ENCODE measurements at places on chromosomes 4 and X.

GRCh38 chr4:162523171-162523570 lies 359.4 kb upstream of the FSTL5 start:
- DNase-seq = no peak

DNA sequence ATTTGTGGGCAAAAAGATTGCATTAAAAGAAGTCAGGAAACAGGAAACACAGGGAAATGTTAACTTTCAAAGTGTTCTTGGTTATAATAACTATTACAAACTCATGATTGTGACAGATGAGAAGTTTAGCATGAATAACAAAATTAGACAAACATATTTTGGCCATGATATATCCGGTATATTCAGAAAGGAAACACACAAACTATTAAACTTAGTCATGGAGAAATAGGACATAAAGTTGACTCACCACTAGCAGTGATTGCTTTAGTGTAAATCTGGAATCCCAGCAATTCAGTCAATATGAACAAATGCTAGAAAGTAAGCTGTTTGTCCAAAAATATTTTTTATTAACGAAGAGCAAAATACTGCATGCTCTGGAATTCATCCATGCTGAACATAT lies 1299.9 kb downstream of the C4orf33 start:
- DNase-seq = no peak

- DNase-seq = no peak
Observed at GRCh38 chrX:371907-372306, 14.8 kb downstream of the PPP2R3B start.

DNA sequence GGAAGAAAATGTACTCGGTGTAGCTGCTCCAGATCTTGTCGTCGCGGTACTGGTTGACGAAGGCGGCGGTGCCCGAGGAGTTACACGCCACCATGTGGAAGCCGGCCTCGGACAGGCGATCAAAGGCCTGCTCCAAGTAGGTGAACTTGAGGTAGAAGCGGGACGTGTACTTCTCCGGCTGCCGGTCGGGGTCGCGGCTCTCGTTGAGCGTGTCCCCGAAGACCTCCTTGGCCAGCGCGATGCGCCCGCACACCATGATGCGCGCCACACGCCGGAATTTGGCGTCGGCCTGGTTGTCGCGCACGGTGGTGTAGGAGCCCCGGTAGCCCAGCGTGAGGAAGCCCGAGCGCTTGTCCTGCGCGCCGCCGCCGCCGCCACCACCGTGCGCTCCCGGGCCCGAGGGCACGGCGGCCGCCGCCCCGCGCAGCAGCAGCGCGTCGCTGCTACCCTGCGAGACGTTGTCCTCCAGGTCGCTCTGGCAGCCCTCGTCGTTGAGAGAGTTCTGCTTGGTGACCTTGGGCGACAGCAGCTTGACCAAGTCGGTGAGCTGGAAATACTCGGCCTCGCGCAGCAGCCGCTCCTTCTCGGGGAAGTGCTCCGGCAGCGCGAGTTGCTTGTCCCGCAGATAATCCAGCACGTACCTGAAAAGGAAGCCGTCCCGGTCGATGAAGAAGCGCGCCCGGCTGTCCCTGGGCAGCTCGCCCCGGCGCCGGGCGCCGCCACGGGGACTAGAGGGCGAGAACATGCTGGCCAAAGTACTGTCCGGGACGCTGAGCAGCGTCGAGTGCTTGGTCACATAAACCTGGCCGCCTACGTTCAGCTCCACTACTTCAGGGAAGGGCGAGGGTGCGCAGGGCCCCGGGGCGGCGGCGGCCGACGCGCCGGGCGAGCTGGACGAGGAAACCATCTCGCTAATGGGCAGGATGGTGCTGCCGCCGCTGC lies 775 bp downstream of the KCTD8 start:
- peak; percentile 80 for DNase-seq

- DNase-seq = no peak
Observed at GRCh38 chrX:11438767-11439166, 145.6 kb downstream of the AMELX start.

DNA sequence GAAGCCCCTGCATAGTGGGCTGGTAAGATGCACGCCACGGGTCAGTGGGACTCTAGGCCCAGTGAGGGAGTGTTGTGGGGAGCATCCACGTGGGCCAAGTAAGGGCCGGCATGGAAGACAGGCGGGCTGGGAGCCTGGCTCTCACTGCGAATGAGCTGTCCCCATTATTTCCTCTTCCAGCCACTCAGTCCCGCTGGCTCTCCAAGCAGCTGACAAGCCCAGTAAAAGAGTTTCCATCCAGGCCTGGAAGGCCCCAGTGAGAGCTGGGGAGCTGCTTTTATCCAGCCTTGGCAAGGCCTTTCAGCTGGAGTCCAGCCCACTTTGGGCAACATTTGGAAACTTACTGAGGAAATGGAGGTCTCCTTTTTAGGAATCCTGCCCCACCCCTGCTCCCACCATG lies 24.9 kb downstream of the APLN start:
- no peak for DNase-seq

GRCh38 chrX:102694749-102695148 lies 17.5 kb upstream of the GPRASP2 start:
- DNase-seq = no peak

DNA sequence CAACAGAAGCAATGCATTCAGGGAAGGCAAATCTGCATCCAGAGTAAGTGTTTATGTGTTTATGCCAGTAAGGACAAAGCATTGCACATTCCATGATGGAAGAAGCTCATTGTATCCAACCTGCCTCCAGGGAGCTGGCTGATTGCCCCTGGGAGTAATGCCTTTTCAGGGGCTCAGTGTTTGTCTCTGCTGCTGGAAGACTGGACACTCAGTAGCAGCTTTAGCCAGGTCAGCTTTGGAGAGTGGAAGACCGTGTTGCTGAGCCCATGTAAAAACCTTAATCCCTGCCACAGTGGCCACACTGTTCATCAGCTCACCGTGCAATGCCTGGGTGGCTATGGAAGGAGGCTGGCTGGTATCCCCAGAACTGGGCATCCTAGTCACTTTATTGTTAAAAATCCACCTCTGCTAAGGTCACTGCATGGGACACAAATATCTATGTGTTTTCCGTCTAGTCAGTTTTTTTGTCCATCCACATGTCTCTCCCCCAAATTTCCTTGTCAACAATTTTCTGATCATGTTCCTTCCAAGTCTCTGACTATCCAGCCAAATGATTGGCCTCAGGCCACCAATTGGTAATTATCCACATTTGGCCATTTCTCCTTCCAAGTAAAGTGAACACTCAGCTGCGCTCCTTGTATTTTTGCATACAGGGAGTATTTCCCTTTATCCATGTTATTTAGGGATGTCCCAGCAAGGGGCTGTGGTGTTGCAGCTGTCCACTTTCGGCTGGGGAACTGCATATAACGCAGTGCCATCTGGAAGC lies 2044.5 kb upstream of the AGA start:
- DNase-seq = no peak

DNA sequence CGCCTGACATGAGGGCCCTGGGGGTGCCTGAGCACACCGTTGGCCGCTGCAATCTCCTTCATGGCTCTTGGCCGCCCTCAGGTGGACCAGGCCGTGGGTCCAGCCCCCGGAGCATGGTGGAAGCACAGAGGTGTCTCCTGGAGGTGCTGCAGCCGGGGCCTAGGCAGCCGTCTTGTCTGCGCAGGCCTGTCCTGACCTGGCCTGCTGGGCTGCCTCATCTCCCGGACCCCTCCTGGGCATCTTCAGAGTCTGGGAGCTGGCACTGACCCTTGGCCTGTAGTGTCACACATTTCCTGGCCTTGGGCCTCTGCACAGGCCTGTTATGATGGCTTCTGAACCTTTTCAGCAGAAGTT lies 20.9 kb downstream of the UVSSA start:
- no peak for DNase-seq

GRCh38 chrX:1264556-1264955 lies 4.1 kb upstream of the CSF2RA start:
- no peak for DNase-seq

DNA sequence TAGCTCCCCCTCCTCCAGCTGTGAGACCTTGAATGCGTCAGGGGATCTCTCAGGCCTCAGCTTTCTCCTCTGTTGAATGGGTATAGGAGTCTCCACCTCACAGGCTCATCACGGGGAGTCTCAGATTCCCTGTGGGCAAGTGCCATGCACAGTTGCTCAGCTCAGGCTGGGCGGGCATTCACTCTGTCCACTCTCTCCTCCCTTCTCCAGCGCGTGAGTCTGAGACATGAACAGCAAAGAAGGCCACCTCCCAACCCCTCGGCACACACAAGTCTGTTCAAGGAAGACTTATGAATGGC lies 60.0 kb downstream of the HTRA3 start:
- DNase-seq = no peak

- no peak for DNase-seq
Observed at GRCh38 chr4:20944451-20944850, 244.2 kb downstream of the PACRGL start.

- no peak for DNase-seq
Observed at GRCh38 chr4:121050300-121050699, 22.0 kb downstream of the NDNF start.

DNA sequence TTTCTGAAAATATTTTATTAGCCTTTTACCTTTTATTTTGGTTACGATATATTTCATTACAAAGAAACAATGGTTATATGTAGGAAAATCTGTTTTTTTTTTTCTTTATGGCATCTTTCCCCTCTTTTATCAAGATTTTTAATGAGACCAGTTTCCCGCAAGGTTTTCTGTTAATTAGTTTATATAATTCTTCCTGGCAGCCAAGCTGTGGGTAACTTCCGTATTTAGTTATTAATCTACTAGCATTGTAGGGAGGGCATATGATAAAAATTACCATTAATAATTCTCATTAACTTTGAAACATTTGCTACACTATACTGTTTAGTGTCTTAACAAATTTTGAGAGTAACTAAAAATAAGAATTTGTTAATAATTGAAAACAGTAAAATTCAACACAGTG lies 181.1 kb upstream of the GPRIN3 start:
- DNase-seq = no peak

GRCh38 chrX:37487271-37487670 lies 84.2 kb upstream of the LANCL3 start:
- DNase-seq = no peak

GRCh38 chr4:13524504-13525243 lies 19.6 kb downstream of the NKX3-2 start:
- DNase-seq = peak; percentile 70

- DNase-seq = no peak
Observed at GRCh38 chr4:6506616-6507140, 34.3 kb upstream of the PPP2R2C start.

DNA sequence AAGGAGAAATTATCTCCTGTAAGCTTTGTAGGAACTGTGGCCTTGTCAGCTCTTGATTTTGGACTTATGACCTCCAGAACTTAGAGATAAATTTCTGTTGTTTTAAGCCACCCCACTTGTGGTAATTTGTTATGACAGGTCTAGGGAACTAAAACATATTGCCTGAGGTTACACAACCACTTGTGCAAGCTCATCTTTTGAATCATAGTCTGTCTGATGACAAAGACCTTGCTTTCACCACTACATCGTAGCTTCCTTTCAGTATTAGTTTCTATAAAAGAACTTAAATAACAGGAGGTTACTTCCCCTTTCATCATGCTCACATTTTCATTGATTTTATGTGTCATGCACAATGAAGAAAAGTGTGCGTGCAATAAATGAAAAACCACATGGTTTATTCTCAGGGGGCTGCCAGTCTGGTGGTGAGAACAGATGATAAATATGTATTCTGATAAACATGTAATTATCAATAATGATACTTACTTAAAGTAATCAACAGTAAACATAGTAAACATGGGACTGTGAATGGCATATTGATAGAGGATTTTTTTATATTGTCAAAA lies 690.0 kb upstream of the HS3ST1 start:
- no peak for DNase-seq

GRCh38 chr4:122826079-122826527 lies 528 bp upstream of the FGF2 start:
- DNase-seq = no peak

- DNase-seq = peak; percentile 49
Observed at GRCh38 chr4:124936427-124936826, 223.9 kb upstream of the ANKRD50 start.

Measured in islet precursor cell (in vitro differentiated cells).